ENCODE measurements at places on chromosomes 1 and 21.

DNA sequence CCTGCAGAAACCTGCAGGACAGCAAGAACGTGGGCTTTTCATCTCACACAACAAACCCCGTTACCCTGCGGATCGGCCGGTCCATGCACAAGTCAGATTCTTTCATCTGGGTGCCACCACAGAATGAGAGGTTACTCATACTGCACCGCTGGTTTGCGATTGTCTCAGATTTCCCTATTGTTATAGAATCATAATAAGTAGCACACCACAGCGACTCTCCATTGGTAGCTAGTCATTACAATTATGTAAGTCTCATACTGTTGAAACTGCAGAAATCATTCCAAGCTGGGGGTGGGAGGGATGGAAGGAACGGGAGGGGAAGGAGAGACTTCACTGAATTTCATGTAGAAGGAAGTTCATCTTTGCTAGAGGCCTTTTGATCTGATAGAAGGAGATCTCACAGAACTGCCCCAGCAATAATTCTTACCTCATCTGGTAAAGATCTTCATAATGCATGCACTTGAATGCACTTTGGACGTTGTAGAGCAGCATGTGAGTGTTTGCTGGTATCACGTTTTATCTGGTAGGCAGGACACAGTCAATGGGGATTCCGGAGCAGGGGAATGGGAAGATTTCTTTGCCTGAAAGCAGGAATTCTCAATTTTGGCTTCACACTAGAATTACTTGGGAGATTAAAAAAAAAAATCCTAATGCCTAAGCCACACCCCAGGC, 221.1 kb downstream of the KIF26B start:
- no peak for DNase-seq

- peak; percentile 49 for DNase-seq
These were observed 37.4 kb downstream of the CITED4 start for GRCh38 chr1:40824591-40825434.

- DNase-seq = no peak
These were observed 16.6 kb downstream of the IPO9 start for GRCh38 chr1:201845331-201846083.

GRCh38 chr1:60367532-60367931, 294.0 kb upstream of the C1orf87 start:
- no peak for DNase-seq

GRCh38 chr21:31103571-31104265, 65.4 kb upstream of the KRTAP19-8 start:
- DNase-seq = no peak

DNA sequence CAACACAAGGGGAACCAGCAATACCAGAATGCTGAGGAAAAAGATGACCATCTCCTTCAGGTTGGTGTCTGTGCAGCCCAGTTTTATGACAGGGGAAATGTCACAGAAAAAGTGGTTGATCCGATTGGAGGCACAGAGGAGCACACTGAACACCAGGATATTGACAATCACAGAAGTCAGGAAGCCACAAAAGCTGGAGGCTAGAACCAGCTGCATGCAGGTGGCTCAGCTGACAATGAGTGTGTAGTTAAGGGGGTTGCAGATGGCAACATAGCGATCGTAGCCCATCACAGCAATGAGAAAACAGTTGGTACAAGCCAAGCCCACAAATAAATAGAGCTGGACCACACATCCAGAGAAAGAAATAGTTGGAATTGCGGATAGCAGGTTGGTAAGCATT, 16.3 kb upstream of the OR10K1 start:
- no peak for DNase-seq

DNA sequence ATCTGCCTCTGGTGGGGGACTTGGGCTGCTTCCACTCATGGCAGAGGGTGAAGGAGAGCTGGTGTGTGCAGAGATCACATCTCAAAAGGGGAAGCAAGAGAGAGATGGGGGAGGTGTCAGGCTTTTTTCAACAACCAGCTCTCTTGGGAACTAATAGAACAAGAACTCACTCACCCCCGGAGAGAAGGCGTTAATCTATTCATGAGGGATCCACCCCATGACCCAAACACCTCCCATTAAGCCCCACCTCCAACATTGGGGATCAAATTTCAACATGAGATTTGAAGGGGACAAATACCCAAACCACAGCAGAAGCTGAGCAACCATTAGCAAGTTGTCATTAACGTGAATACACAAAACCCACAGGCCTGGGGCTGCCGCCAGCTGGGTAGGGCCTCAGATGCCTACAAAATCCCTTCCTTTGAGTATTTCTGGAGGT, 12.0 kb upstream of the VWA5B1 start:
- no peak for DNase-seq

- no peak for DNase-seq
These were observed 47.6 kb downstream of the FCRL3 start for GRCh38 chr1:157652859-157653493.

- DNase-seq = no peak
These were observed 13.1 kb downstream of the FAM78B start for GRCh38 chr1:166153525-166154314.

DNA sequence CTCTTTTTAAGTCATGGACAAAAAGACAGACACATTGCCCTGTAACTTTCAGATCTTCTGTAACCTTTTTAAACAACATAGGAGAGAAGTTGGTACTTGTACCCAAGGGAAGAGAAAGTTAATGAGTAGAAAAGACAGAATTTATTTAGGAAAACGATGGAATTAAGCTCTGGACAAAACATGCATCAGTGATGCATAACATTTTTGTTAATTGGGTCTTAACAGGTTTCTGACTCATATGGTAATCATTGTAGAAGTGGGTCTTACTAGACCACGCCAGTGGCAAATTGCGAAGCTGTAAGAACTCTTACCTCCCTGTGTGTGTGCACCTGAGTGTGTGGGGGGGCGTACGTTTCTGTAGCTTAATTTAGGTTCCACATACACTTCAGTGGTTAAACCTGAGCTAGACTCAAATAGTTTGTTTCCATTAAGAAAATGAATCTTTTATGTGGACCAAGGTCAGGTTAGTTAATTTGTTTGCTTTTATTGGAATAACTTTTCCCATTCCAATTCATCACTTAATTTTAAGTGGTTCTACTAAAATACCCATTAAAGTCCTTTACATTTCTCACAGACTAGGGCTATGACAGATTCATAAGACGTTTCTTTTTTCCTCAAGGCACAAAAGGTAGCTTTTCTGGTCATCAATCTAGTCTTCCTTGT, 48.1 kb downstream of the NFIA start:
- no peak for DNase-seq

- DNase-seq = no peak
These were observed 8.1 kb upstream of the TADA1 start for GRCh38 chr1:166884040-166884642.

GRCh38 chr1:99560207-99561040, 85.5 kb upstream of the PALMD start:
- no peak for DNase-seq

- DNase-seq = no peak
These were observed 10.0 kb upstream of the EFHD2 start for GRCh38 chr1:15399710-15400109.

GRCh38 chr1:90798344-90798743, 81.2 kb upstream of the BARHL2 start:
- no peak for DNase-seq

- DNase-seq = no peak
These were observed 33.5 kb downstream of the CAPN8 start for GRCh38 chr1:223631956-223632355.

GRCh38 chr1:62218604-62219003, 24.0 kb downstream of the L1TD1 start:
- no peak for DNase-seq

DNA sequence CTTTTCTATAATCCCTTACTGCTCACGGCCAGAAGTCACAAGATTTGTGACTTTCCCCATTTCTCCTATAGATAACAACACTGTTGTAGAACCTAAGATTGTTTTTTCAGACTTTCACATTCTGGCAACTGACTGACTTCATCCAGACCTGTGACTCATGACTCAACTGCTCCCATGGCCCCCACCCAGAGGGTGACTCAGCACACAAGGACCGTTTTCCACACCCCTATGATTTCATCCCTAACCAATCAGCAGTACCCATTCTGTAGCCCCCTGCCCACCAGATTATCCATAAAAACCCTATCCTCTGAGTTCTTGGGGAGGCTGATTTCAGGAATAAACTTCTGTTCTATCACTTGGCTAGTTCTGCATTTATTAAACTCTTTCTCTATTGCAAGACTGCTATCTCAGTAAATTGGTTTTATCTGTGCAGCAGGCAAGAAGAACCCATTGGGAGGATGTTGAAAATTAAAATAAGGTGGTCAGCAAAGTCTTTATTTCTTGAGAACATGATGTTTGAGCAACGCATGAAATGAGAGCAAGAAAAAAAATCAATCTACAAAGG, 79.7 kb downstream of the NGF start:
- no peak for DNase-seq

GRCh38 chr1:181674617-181675016, 191.3 kb downstream of the CACNA1E start:
- no peak for DNase-seq

DNA sequence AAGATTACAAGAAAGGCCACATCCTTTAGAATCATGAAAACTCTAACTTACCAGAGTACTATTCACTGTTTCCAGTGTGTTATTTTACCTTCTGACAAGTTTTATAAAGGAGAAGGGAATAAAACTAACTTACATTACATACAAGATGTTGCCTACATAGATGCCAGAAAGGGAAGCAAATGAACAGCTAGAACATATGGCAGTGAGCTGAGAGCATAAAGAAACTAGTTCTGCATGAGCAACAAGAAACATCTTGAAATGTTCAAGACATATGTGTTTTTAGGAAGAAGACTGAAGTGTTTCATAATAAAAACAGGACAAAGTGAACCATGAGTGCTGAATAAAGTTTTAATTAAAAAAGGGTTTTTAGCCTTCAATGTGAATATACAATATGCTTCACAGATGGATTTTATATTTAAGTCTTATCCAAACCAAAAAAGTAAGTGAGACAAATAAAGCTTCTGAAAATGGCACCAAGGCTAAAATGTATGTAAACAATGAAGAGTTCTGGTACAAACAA, 39.4 kb downstream of the SLC5A9 start:
- no peak for DNase-seq

- DNase-seq = no peak
These were observed 149.3 kb upstream of the WNT4 start for GRCh38 chr1:22292011-22292788.

- no peak for DNase-seq
These were observed 786 bp downstream of the RPL5 start for GRCh38 chr1:92832537-92833114.

GRCh38 chr1:20571427-20571826, 17.5 kb upstream of the CDA start:
- no peak for DNase-seq

DNA sequence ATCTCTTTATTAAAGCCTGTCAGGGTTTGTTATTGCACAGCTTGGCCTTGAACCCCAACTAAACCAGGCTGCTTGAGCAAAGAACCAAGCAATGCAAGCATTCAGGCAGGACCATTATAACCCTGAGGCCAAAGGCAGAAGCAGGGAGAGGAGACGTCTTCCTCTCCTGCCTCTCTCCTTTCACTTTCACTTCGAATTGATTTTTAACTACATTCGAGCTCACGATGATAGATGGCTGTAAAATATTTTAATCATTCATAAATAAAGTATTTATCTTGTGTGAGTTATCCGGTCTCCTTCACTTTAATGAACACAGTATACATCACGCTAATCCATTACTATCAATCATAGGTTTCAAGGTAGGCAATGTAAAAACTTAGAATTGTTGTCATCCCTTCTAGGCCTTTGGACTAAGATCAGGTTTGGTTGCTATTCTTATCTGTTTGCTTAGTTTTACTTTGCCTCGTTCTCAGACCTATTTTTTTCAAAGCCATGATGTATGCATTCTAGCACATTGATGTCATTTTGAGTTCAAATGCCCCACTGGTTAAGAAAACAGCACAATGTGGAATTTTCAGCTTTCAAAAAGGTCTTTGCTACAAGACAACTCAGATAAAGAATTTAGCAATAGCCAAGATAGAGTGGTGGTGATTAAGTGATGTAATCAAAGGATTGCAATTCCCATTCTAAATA, 480.2 kb upstream of the RUNX1 start:
- peak; percentile 38 for DNase-seq

GRCh38 chr1:230228236-230228897, 161.3 kb downstream of the GALNT2 start:
- no peak for DNase-seq

GRCh38 chr1:245059806-245060424, 94.9 kb upstream of the KIF26B start:
- DNase-seq = no peak

GRCh38 chr1:39485046-39485803, 6.2 kb upstream of the BMP8A start:
- DNase-seq = no peak

- no peak for DNase-seq
These were observed 88.0 kb upstream of the IFFO2 start for GRCh38 chr1:19044471-19044870.

Data from AG04449 (cell line).